ENCODE measurements at places on chromosomes 6 and 20. TPM values are rescaled to one million over a fixed set of nuclear protein-coding genes. Genes with fewer than 3 reads are reported as not detected.

Gene HLA-DPA1
- polyA plus RNA-seq, result 4.7 TPM

Gene KIAA0408
- polyA plus RNA-seq, result 2.1 TPM

Gene ADGRF1
- 0.32 TPM for polyA plus RNA-seq

Gene SOBP
- 2.2 TPM for polyA plus RNA-seq

Gene PAX1
- polyA plus RNA-seq, result not detected

Gene CALHM4
- polyA plus RNA-seq, result not detected

Gene ATG5
- 35.1 TPM for polyA plus RNA-seq

Gene RAET1E
- 0.44 TPM for polyA plus RNA-seq

Gene SAMD10
- polyA plus RNA-seq, result 11.0 TPM

Gene SAPCD1
- polyA plus RNA-seq, result 2.0 TPM

Gene TP53TG5
- 0.23 TPM for polyA plus RNA-seq

Gene NFATC2
- 10.3 TPM for polyA plus RNA-seq

Gene TCP11
- not detected for polyA plus RNA-seq

Gene RCAN2
- 6.9 TPM for polyA plus RNA-seq

Gene PARD6B
- polyA plus RNA-seq, result 16.1 TPM

Gene TMC2
- not detected for polyA plus RNA-seq

Gene BEND6
- 2.0 TPM for polyA plus RNA-seq

All from hepatocyte (in vitro differentiated cells).